Glutamatergic neuron (in vitro differentiated cells): ENCODE measurements at places on chromosomes 11 and 22.

- no peak for DNase-seq
Measured at GRCh38 chr11:75762885-75763284, 5.7 kb upstream of the DGAT2 start.

GRCh38 chr11:27237643-27238042 lies 125.4 kb downstream of the CCDC34 start:
- no peak for DNase-seq

DNA sequence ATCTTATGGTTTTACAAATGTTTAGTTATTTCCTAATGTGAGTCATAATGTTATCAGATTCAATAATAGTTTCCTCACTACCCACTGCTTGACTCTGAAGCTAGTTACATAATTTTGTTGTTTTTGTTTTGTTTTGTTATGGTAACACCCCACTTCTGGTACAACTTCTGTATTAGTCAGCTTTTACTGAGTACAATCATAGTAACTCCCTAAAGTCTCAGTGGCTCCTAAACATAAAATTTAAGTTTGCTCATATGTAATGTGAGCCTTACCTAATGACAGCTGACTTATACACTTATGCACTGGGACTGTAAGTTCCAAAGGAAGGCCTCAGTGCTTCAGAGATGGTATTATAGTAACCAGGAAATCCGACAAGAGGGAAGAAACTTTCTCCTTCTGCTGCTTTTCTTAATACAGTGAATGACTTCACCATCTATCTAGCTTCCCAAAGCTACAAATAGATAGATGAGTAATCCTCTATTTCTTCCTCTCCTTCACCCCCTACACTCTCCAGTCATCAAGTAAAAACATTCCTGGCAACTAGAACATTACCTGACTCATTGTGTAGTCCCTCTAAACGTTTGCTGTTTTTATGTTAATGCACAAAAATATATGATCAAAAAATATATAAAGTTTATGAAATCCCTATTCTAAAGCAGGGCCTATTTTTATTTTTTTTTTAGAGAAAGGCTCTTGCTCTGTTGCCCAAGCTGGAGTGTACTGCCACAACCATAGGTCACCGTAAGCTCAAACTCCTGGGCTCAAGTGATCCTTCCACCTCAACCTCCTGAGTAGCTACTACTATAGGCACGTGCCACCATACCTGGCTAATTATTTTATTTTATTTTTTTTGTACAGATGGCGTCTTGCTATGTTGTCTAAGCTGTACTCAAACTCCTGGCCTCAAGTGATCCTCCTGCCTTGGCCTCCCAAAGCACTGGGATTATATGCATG lies 563.0 kb downstream of the SOX6 start:
- DNase-seq = no peak

DNA sequence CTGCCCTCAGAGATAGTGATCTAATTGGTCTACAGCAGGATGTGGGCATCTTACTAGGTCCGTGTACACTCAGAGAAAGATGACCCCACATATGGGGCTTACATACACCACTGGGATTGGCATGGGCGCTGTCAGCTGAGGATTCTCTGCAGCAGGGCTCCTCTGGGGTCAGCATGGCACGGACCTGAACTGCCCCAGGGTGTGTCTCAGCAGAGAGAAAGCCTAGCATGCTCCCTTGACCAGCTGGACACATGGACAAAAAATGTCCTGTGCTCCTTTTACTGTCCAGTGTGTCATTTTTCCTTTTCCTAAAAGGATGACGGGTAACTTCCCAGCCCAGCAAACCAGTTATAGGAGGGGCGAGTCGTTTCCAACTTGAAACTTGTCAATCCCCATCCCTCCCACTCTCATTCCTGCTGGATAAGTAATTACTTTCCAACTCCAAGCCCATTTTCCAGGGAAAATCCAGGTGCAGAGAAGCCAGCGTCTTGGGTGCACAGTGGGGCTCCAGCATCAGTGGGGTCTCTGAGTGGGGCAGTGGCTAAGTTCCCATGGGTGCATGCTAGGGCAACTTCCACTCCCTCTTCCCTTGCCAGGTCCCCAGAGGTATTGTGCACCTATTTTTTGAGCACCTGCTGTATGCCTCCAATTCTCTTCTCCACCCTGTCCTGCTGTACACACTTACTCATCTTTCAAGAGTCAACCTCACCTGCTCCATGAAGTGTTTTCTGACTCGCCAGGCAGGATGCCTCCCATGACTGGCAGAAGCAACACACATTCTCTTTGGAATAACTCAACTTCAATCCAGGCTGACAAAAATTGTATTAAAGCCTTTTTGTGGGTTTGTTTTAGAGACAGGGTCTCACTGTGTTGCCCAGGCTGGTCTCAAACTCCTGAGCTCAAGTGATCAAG lies 5.0 kb downstream of the VSTM5 start:
- no peak for DNase-seq

- DNase-seq = no peak
Measured at GRCh38 chr11:64720167-64720566, 2.8 kb downstream of the NRXN2 start.

- DNase-seq = no peak
Measured at GRCh38 chr11:40819230-40819629, 640.2 kb downstream of the LRRC4C start.

DNA sequence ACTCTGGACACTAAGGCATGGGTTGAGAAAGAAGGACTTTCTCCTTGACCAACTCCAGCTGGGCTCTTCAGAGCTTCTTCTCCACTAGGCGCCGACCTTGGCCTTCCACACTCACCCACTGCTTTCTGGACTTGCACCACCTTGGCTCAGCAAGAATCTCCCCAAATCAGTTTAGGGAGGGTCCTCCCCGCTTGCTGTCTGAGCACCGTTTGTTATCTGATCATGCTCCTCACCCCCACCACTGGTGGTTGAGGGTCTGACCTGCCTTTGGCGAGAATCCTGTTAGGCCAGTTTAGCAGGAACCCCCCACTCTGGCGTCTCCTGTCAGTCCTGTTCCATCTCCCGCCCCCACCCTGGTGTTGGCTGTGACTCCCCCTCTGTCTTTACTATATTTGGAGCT lies 10.4 kb downstream of the APOL2 start:
- no peak for DNase-seq

- DNase-seq = no peak
Measured at GRCh38 chr11:110028921-110029320, 64.3 kb upstream of the ZC3H12C start.

- DNase-seq = no peak
Measured at GRCh38 chr22:32623943-32624342, 149.3 kb downstream of the FBXO7 start.

DNA sequence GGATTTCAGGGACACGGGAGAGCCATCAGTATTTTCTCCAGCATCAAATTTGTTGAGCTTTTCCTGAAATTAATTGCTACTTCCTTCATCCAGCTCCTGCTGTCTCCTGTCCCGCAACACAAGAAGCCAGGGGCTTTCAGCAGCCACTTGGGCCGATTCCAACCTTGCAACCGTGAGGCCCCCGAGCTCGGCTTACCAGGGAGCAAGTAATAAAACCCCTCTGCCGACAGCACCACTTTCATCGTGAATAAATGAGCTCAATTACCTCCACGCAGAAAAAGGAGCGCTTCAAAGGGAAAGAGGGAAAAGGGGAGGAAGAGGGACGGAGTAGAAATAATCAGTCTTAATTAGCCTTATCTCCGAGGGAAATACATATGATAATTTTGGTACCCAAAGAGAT lies 76.6 kb downstream of the CELSR1 start:
- no peak for DNase-seq

- no peak for DNase-seq
Measured at GRCh38 chr11:45599161-45599943, 66.1 kb downstream of the CHST1 start.

DNA sequence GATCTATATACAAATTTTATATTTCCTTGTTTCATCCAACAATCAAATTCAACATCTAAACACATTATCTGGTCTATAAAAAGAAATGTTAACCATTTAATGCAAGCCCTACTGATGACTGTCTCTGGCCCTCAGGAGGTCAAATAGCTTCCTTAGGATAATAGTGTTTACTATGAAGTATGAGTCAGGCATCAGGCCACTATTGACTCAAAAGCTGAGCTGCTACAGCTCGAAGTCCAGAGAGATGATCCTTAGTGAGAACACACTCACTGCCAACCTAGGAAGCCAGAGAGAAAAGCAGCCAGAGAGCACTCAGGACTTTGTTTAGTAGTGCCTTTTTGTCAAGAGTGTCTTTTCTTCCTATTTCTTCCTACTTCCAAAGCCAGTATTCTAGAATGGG lies 171.8 kb downstream of the SOX6 start:
- DNase-seq = no peak

DNA sequence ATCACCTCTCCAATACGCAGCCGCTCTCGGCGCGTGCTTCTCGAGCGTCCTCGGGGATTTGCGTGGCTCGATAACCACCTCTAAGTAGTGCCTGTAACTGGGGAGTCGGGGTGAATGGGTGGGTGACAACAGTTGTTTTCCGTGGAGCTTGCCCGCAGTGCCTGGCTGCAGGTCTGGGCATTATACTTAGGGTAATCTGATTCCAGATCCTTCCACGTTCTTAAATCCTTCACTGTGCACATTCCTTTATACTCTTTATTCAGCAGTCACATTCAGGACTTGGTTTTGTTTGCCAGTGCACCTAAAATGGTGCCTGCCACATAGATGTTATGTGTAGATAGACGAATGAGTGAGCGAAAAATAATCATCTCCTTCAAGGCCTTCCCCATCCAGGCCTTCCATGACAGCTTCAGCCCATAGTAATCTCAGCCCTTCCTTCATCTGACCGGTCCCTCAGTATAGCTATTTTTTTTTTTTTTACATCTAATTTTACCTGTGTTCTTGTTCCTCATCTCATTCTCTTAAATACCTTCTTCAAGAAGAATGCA lies 602 bp downstream of the NAT10 start:
- DNase-seq = no peak

DNA sequence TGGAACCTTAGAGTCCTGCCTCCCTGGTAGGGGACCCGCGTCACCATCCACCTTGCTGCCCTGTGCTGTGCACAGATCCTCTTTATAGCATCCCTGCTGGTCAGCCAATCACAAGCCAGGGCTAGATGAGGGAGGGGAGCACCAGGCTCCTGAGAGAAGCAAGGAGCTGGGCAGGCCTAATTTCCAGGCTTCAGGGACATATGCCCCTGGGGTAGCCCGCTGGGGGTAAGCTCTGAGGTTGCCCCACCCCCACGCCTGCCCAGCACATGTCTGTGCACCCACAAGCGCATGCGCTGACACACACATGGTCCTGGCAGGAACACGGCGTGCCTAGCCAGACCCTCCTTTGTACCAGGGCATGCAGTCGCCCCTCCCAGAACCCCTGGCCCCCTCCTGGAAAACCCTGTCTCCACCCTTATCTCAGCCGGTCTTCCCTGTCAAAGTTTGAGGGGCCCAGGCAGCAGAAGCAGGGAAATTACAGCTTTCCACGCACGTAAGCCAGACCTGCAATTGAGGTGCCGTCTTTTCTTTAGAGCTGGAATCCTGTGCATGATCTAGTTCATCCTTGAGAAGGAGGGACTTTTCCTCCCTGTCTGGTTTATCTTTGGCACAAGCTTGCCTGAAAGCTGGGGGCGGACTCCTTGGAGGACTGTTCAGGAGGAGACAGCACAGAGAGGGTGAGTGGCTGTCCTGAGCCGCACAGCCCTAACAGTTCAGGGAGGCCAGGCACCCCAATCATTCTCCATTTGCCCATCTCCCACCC lies 2.1 kb downstream of the SSTR3 start:
- DNase-seq = no peak

DNA sequence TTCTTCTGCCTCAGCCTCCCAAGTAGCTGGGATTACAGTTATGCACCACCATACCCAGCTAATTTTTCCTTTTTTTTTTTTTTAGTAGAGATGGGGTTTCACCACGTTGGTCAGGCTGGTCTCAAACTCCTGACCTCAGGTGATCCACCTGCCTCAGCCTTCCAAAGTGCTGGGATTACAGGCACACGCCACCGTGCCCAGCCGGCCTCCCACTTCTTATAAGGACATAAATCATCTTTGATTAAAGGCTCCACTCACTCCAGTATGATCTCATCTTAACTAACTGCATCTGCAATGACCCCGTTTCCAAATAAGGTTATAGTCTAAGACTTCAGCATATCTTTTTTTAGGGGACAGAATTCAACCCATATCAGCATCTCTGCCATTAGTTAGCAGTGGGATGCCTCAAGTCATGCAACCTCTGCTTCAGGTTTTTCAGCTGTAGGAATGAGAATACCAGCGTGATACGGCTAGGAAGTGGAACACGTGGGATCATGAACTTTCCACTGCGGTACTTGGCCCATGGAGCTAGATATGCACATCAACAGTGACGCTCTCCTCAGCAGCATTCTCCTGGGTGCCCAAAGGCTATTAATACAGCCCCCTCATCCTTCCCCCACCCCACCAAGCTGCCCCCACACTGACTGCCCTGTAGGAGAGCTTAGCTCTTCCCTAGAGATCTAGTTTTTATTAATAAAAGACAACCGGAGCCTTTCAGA lies 41.4 kb downstream of the MCHR1 start:
- DNase-seq = no peak

DNA sequence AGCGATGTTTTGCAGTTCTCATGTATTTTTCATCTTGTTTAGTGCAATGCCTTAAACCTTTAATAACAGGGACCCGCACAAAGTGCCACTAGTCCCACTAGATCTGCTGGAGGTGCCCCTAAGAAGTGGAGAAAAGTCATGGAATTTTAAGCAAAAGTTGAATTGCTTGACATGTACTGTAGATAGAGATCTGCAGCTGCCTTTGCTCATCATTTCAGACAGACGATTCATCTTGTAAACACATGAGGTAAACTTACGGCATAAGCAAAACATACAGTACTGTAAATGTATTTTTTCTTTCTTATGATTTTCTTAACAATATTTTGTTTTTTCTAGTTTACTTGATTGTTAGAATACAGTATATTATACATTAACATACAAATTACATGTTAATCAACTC lies 295.6 kb downstream of the CASP12 start:
- DNase-seq = no peak

GRCh38 chr11:107741044-107741823 lies 29.4 kb upstream of the SLN start:
- no peak for DNase-seq

DNA sequence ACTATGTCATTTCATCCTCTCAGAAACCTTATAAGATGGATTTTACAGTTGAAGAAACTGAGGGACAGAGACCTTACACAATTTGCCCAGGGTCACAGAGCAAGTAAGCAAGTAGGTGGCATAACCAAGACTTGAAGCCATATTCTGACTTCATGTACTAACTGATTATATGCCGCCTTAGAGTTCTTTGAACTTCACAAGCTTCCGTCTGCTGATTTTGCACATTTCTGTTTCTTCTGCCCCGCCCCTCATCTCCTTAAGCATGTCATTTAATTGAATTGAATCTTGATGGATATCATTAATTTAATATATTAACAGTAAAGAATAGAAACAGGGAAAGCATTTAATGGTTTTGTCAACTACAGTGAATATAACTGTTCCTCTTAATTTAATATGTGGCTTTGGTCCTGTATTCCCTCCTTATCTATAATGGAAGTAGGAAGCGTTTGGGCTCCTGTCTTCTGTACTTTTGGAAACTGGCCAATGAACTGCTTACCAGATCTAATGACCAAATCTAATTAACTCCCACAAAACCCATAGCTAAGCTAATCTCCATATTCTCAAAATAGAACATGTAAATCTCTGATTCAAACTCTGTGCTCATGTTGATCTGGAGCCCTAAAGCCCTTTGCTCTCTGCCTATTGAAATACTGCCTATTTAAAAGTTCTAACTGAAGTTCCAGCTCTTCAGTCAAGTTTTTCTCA lies 30.4 kb downstream of the SIK2 start:
- DNase-seq = no peak

- DNase-seq = no peak
Measured at GRCh38 chr11:64524158-64524527, 66.9 kb upstream of the SLC22A12 start.
